Upper lobe of left lung (tissue), 6 donors: ENCODE measurements at places on chromosomes 4 and X. TPM values are rescaled to one million over a fixed set of nuclear protein-coding genes. Genes with fewer than 3 reads are reported as not detected.

DNA sequence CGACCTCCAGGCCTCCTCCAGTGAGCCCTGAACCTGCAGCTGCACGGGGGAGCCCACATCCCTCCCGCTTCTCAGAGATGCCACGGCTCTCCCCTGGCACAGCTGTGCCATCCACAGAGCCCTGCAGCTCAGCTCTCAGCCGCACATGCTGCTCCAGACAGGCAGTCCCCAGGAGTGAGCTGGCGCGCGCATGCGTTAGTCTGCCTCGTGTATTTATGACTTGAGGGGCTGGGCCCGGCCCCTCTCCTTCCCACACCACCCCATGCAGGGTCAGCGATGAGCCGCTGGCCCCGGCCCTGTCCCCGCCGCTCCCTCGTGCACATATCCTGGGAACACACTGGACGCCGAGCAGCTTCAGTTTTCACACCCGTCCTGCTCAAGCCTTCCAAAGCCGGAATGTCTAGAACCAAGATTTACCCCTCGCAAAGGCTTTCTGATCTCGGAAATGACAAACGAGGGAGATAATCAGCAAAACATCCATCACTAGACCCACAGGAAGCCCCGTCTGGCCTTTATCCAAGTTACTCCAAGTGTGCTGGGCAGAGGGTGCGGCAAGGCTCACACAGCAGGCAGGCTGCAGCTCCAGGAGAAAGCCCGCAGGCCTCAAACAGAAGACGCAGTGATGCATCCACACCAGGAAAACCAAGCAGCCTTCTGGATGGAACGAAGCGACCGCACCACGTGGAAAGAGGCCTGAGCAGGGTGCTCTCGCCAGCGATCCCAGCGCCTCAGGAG is 24.3 kb downstream of the GAK start:
- peak; percentile 71 for DNase-seq

DNA sequence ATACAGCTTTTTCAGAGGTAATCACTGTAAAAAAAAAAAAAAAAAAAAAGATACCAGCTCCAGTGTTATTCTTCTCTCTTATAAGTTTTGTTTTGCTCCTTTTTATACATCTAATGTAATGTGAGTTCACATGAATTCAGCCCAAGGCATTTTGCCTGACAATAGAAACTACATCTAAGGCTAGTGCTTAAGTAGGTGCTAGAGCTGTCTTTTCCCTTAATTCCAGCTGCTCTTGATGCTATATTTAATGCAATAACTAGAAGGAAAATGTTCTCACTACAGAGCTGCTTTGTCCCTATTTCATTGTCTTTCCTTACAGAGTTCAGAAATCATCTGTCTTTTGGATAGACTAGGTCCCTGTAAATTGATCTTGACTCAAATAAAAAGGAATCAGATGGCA is 150.1 kb downstream of the NAA11 start:
- no peak for DNase-seq

GRCh38 chrX:115630204-115630603 is 69.2 kb downstream of the PLS3 start:
- no peak for DNase-seq

The PPP1R2C gene
- total RNA-seq: not detected

GRCh38 chr4:77124576-77124975 is 32.4 kb upstream of the CCNG2 start:
- no peak for DNase-seq

GRCh38 chrX:30161043-30161442 is 54.3 kb upstream of the MAGEB2 start:
- no peak for DNase-seq

DNA sequence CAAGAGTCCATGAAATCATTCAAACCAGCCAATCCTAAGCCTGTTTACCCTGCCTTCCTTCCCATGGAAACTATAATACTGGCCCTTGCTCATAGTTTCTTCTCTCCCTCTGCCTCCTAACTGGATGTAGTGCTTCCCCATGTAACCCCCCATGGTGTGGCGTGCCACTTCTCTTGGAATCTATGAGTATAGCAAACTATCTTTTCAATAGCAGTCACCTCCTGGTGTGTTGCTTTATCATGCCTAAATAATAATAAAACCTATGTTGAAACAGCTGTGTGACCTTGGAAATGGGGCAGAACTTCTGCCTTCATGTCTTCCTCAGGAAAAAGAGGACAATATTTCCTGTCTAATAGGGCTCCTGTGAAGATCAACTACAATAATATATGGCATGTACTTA is 234.8 kb upstream of the EDNRA start:
- DNase-seq: no peak

DNA sequence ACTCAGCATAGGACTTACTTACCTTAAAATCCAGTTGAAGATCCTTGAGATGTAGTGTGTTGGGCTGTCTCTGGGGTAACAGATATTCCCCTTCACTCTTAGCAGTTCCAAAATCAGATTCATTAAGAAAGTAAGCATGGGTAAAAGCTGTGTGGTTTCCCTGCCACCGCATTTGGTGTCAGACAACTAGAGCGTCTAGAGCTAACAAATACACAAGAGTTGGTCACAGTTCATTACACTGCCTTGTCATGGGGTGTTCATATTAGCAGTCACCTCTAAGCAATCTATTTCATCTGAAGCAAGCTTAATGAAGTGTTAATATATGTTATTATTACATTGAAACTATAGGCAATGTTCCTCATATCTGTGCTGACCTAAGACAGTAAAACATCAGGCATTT is 342.8 kb downstream of the PPARGC1A start:
- no peak for DNase-seq

The POU4F2 gene
- not detected for total RNA-seq

DNA sequence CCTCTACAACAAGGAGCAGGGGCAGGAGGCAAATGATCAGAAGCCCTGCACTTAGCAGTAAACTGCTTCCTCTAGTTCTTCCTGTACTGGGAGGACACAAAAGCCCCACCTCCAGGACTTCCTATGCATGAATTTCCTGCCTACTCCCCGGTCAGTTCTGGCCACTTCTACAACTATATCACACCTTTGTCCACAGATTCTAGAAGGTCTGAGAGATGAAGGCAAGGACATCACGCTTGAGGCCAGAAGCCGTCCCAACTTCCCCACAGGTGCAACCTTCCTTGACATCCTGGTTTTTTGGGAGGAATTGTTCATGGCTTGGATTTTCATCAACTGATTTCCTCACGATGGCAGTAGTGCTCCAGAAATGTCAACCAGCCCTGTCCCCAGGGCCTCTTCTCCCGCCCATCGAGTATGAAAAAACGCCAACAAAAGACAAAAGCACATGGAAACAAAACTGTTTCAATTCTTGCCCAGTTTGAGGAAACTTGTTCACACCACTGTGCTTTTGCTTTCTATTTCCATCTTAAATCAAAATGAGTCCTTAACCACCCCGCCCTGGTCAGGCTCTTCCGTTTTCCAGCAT is 206.5 kb upstream of the STK26 start:
- peak; percentile 74 for DNase-seq

DNA sequence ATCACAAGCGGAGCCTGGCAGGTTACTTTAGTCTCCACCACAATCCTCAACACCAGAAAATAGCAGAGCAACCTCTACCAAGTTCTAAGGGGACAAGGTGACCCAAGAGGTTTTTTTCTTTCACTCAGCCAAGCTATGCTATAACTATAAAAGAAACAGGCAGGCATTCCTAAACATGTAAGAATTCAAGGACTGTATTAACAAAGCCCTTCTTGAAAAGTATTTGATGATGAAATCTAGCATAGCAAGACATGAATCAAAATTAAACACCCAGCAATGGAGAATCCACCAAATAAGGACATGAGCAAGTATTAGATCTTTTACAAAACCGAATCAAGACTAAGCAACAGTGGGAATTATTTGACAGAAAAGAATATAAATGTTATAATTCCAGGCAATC is 25.7 kb upstream of the C1QTNF7 start:
- no peak for DNase-seq

The SPATA4 gene
- 0.61 TPM for total RNA-seq

The GAGE12E gene
- total RNA-seq: not detected

DNA sequence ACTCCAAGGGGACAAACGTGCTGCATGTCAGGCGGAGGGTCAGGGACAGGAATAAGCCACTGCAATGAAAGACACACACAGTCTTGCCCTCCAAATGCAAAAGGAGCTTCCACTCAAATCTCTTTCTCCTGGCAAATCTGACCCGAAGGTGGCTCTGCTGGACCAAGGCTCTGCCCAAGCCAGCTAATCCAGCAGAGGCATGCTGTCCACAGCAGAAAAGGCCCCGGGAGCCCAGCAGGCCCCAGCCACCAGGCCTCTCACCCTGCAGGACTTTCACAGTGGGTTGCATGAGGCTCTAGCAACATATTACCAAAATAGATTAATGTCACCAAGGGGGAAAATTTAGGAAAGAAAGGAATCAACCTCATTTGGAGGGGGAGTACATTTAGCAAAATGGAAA is 628.6 kb downstream of the BCOR start:
- DNase-seq: no peak

The CENPE gene
- total RNA-seq: 1.9 TPM

GRCh38 chr4:113116414-113117357 is 67.2 kb downstream of the ANK2 start:
- DNase-seq: no peak

- DNase-seq: peak; percentile 56
Measured at GRCh38 chr4:13483768-13484121, 395 bp downstream of the RAB28 start.

GRCh38 chrX:136745215-136746173 is 35.2 kb downstream of the ARHGEF6 start:
- no peak for DNase-seq

GRCh38 chr4:24729119-24729730 is 66.1 kb upstream of the SOD3 start:
- no peak for DNase-seq

- no peak for DNase-seq
Measured at GRCh38 chr4:25112995-25113380, 47.3 kb downstream of the SEPSECS start.

The FGF5 gene
- total RNA-seq: not detected

The TIMM17B gene
- total RNA-seq: 44.4 TPM

DNA sequence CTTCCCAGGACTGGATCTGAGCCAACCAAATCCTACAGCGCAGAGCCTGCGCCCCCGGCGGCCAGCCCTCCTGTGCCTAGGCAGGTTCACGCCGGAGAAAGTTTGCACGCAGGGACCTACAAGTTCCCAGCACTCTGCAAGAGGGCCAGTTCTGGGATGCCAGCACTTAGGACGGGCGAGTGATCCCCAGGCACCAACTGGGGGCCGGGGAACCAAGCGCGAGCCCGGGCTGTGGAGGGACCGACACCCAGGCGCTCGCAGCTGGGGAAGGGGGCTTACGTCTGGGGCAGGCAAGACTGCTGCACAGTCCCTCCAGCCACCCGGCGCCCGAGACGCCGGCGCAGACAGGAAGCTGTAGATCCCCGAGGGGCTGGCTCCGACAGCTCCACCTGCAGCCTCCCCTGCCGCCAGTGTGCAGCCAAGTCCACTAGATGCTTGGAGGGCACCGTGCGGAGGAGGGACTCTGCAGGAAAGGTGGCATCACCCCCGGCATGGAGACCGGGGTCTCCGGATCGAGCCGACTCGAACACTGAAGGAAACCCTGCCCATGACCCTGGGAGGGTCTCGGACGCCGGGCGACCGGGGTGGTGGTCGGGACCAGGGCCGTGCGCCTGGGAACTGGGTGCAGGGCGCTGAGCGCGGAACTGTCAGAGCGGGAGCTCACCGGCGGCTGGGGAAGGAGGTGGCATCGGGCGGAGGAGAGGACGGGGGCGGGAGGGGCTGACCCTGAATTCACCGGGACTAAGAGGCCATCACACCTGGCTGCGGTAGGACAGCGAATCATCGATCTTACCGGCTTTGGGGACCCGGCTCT is 566 bp downstream of the CORIN start:
- DNase-seq: peak; percentile 88

DNA sequence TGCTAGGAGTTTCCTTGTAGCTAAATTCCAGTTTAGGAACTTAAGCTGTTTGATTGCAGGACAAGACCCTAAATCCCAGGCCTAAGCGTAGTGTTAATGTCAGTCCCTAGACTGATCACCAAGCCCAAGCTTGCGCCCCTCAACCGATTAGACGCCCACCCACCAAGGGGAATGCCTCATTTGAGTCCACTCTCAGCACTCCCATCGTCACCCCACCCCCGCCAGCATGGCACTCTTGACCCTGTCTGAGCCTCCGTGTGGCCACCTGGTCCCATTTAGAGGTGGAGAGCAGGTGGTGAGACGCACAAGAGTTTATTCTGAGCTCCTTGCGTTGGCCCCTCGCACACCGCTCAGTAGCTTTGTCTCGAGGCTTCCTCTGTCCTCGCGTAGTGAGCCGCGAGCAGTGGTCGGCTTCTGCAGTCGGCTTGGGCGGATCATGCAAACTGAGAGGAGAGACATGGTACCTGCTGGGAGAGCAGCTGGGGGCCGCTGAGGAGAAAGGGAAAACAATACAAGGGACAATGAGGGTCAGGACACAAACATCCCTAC is 48.5 kb upstream of the ZNF157 start:
- peak; percentile 12 for DNase-seq

- no peak for DNase-seq
Measured at GRCh38 chr4:20368926-20369325, 117.2 kb downstream of the SLIT2 start.

- no peak for DNase-seq
Measured at GRCh38 chr4:100311181-100311580, 120.9 kb upstream of the DDIT4L start.

DNA sequence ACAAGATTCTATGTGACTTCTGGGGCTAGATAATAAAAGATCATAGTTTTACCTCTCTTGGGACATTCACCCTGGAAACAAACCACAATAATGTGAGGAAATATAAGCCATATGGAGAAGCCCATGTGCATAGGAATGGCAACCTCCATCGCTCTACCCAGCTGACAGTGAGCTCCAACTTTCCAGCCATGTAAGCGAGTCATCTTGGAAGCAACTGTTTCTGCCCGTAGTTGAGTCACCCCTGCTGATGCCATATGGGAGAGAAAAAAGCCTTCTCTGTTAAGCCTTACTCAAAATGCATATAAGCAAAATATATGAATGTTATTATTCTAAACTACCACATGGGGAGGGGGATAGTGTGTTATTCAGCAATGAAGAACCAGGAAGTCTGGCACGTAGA is 31.4 kb upstream of the RELL1 start:
- DNase-seq: no peak

- no peak for DNase-seq
Measured at GRCh38 chr4:15489551-15489950, 19.9 kb downstream of the CC2D2A start.

DNA sequence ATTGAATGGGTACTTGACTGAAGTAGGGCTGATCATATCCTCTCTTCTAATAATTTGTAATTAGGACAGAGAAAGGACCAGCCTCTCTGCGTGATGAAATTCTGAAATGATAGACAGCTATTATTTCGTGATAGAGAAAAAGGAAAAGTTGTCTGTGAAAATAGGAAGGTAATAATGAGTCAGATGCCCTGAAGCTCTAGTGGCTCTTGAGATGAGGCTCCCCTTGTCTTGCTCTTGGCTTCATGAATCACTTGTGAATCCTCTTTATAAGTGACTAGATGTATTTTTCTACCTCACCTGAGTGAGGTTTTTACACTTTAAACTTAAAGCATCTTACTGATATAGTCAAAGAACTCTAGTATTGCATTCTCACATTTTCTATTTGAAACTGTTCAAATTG is 888.9 kb downstream of the PCDH18 start:
- DNase-seq: no peak

- DNase-seq: no peak
Measured at GRCh38 chr4:28334249-28334648, 1473.6 kb downstream of the STIM2 start.
